ENCODE measurements at places on chromosomes 13 and 19.

DNA sequence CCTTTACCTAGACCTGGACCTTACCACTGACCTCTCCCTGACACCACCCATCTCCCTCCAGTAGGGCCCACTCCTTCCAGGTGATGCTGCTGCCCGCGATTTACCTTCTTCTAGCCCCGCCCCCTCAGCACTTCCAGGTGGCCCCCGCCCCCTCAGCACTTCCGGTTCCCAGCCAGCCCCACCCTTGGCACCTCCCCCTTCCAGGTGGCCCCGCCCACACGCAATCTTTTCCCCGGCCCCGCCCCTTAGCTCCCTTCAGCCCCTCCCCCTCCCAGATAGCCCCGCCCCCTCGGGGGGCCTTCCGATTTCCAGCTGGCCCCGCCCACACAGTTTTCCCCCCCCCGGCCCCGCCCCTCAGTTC is 586 bp downstream of the LIG1 start:
- peak overlapping the region; percentile 75 for H3K4me3 ChIP-seq
- no peak for DNase-seq
- peaks cover 10% of the 10 kb centered on the region for H3K4me1 ChIP-seq
- H3K27me3 ChIP-seq, result no peaks in the 10 kb centered on the region
- H3K27ac ChIP-seq, result no peak overlapping the region
- H3K36me3 ChIP-seq, result peaks cover 19% of the 10 kb centered on the region

GRCh38 chr19:3556978-3557460 is 367 bp downstream of the MFSD12 start:
- peak overlapping the region; percentile 13 for H3K27ac ChIP-seq
- DNase-seq, result peak; percentile 65

DNA sequence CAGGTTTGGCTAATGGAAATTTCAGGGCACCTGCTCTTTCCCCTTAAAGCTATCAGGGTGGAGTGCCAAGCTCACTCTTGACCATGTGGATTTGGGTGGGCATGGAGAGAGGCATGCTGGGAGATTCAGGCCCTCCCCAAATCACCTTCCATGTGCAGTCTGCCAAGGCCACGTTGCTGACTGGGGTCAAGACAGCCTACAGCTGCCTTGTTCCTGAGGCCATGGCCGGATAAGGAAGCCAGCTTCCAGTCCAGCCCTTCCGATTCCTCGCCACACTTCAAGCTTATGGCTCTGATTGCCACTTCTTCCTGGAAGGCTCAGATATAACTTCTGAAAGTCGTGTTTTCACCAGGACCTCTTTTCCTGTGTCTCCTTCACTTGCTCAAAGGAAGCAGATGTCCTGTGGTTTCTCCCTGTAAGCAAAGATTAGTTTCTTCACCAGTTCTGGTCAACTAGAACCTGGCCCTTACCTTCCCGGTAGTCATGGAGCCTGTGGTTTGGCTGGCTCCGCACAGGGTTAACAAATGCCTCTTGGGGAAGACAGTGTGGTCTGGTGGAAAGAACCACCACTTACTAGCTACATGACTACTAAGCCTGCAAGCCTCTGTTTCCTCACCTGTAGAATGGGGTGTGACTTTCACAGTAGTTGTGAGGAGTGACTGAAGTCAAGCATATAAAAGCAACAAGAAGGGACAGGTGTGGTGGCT is 16.1 kb upstream of the TPT1 start:
- H3K27ac ChIP-seq, result no peak overlapping the region
- no peak overlapping the region for H3K4me3 ChIP-seq
- no peaks in the 10 kb centered on the region for H3K4me1 ChIP-seq

DNA sequence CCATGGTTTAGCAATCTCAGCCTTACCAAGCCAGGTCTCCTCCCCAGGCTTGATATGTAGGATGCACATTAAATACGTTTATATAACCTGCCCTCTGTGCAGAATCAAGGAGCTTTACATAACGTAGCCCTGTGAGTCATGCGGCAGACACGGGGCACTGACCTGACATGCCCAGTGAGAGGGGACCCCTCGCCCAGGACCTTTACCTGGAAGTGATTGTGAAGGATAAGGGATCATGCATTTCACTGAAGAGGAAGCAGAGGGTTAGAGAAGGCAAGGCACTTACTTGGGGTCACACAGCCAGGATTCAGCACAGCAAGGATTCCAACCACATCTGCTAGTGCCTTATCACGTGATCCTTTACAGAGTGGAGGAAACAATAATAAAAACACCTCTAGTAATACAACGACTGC is 18.9 kb upstream of the FOSB start:
- H3K36me3 ChIP-seq, result no peaks in the 10 kb centered on the region
- peaks cover 43% of the 10 kb centered on the region for H3K4me1 ChIP-seq
- no peak overlapping the region for H3K27ac ChIP-seq
